ENCODE measurements at places on chromosomes 12 and 14.

- DNase-seq = no peak
Observed at GRCh38 chr14:53900499-53900898, 56.1 kb downstream of the BMP4 start.

- no peak for DNase-seq
Observed at GRCh38 chr12:59196989-59197388, 276.7 kb upstream of the LRIG3 start.

DNA sequence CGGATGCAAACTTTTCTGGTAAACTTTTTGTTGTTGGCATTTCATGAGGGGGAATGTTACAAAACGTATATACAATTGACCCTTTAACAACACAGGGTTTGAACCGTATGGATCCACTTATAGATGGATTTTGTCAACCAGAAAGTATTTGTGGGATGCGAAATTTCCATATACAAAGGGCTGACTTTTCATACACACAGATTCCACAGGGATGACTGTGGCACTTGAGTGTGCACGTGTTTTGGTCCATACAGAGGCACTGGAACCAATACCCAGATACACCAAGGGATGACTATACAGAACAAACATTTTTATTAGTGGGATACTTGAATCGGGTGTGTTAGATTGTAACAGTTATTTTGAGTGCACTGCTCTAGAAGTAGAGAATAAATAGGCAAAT is 29.8 kb upstream of the CCT2 start:
- DNase-seq = no peak

- no peak for DNase-seq
Observed at GRCh38 chr12:131458931-131459772, 251.7 kb upstream of the SFSWAP start.

- DNase-seq = no peak
Observed at GRCh38 chr14:26194816-26195215, 403.0 kb downstream of the NOVA1 start.

DNA sequence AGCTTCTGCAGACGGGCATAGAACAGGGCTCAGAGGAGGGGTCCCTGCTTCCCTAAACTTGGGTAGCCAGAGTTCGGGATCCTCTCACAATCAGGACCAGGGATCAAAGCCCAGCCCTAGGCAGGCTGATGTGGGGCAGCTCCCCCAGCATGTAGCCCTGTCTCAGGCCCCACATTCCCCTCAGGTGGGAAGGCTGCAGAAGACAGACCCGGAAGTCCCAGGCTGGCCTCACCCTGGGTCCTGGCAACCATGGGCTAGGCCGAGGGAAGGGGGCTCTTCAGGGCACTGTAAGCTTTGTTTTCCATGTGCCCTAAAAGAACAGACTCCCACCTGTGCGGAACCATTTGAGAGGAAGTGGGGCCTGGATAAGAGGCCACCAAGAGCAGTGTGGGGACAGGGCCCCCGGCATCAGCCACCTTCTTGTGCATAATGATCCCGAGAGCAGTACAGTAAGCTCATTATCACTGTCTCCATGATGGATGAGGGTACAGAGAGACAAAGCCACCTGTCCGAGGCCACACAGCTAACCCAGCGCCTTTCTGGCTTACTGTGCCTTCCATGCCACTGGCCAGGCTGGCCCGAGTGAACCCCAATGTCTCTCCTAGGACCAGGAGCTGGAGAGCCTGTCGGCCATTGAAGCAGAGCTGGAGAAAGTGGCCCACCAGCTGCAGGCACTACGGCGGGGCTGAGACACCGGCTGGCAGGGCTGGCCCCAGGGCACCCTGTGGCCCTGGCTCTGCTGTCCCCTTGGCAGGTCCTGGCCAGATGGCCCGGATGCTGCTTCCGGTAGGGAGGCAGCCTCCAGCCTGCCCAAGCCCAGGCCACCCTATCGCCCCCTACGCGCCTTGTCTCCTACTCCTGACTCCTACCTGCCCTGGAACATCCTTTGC is 11.5 kb downstream of the CHGA start:
- DNase-seq = no peak
